H9 (cell line): ENCODE measurements at places on chromosomes 6 and 20. TPM values are rescaled to one million over a fixed set of nuclear protein-coding genes. Genes with fewer than 3 reads are reported as not detected.
A peak's percentile ranks its signal among the peaks of the same experiment; 100 is the strongest.

GRCh38 chr20:24966317-24967012 is 17.4 kb downstream of the CST7 start:
- H3K27ac ChIP-seq = no peak overlapping the region
- no peaks in the 10 kb centered on the region for H3K27me3 ChIP-seq
- no peak overlapping the region for H3K4me3 ChIP-seq
- H3K36me3 ChIP-seq = peaks cover 34% of the 10 kb centered on the region; the same call in 2 of the 3 replicates
- no peaks in the 10 kb centered on the region for H3K4me1 ChIP-seq
- peak; percentile 6 for DNase-seq

FNDC11 gene
- 2.5 and 2.7 TPM in 2 replicates for total RNA-seq

- no peaks in the 10 kb centered on the region for H3K36me3 ChIP-seq
- no peak for DNase-seq
- peak overlapping the region; percentile 81 for H3K4me3 ChIP-seq
- H3K4me1 ChIP-seq = peaks cover 2% of the 10 kb centered on the region; the same call in 1 of the 2 replicates
Measured at GRCh38 chr6:56956491-56956890, 1.6 kb downstream of the BEND6 start.

DNA sequence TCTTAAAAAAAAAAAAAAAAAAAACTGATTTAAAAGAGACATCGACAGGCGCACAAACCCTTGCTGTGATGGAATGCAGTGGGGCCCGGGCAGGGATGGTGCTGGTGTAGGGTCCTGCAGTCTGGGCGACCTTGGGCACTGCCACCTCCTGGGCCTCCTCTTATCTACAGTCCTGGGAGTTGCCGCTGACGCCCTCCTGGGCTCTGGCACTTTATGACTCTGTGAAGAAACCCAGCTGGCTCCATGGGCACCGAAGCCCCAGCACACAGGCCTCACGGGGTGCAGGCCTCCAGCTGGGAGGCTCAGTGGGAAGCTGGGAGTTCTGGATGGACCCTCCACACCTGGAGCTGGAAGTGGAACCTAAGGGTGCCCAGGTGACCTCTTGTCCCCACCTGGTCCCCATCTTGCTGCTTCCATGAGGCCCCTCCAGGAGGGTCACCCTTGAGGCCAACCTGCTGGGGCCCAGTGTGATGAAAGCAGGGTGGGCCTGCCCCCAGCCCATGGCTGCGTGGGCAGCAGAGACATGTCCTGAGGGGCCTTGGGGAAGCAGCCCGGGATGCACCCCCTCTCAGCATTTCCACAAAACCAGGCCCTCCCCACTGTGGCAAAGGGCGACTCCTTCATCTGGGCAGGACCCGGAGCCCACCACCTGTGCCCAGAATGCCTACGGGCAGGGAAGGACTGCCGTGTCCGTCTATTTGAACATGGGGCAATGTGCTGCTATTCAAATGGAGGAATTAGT is 104.9 kb downstream of the ASXL1 start:
- no peak for DNase-seq
- no peak overlapping the region for H3K4me3 ChIP-seq
- no peak overlapping the region for H3K27ac ChIP-seq
- no peaks in the 10 kb centered on the region for H3K4me1 ChIP-seq

GRCh38 chr6:15504040-15504495 is 158.8 kb downstream of the DTNBP1 start:
- no peak overlapping the region for H3K27ac ChIP-seq
- H3K4me1 ChIP-seq = no peaks in the 10 kb centered on the region; the same call in 1 of the 2 replicates
- H3K4me3 ChIP-seq = no peak overlapping the region
- peaks cover 98% of the 10 kb centered on the region for H3K36me3 ChIP-seq
- H3K27me3 ChIP-seq = no peaks in the 10 kb centered on the region

DNA sequence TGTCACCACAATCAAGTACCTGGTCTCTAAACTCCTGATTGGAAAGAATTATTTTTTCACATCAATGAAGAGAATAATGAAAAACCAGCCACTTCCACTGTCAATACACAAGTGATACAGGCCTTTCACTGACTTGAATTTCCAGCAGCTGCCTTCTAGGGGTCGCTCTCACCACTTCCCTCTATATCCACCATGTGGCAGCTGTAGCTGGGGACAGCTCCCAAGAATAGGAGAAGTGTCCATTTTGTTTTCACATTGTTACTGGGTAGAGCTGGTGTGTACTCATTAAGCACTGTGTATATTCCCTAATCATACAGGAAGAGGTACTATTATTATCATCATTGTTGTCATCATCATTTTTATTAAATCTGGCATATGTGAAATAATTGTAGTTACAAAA is 438.4 kb upstream of the SPTLC3 start:
- no peaks in the 10 kb centered on the region for H3K4me1 ChIP-seq
- no peak overlapping the region for H3K27ac ChIP-seq
- H3K27me3 ChIP-seq = no peaks in the 10 kb centered on the region
- H3K36me3 ChIP-seq = no peaks in the 10 kb centered on the region
- DNase-seq = peak; percentile 81

GRCh38 chr6:37587866-37588734 is 88.4 kb upstream of the CCDC167 start:
- no peak overlapping the region for H3K27ac ChIP-seq
- H3K36me3 ChIP-seq = no peaks in the 10 kb centered on the region
- DNase-seq = no peak
- no peaks in the 10 kb centered on the region for H3K4me1 ChIP-seq
- H3K4me3 ChIP-seq = no peak overlapping the region

GRCh38 chr6:26629359-26629758 is 30.2 kb downstream of the ZNF322 start:
- DNase-seq = no peak
- H3K27ac ChIP-seq = no peak overlapping the region
- no peak overlapping the region for H3K4me3 ChIP-seq
- H3K36me3 ChIP-seq = no peaks in the 10 kb centered on the region
- H3K27me3 ChIP-seq = no peaks in the 10 kb centered on the region

C6orf47 gene
- 18.4 and 19.0 TPM in 2 replicates for total RNA-seq

DNA sequence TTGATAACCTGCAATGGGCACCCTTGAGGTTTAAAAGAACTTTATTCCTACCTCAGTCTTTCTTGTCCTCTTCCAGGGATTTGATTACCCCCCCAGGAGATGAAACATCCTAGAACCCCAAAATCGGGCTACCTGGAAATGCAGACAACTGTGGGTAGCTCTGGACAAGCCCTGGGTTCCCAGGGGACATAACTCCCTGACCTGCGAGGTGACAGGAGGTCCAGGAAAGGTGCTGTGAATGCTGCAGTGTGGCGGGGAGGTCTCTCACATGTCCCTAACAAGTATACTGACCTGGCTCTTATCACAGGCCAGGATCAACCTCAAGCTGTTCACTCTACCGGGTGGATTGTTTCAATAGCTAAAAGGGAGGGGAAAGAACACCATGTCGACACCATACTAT is 11.6 kb downstream of the JAG1 start:
- peak; percentile 6 for DNase-seq
- H3K27ac ChIP-seq = no peak overlapping the region
- H3K4me1 ChIP-seq = peaks cover 32% of the 10 kb centered on the region
- H3K4me3 ChIP-seq = no peak overlapping the region

RAD21L1 gene
- total RNA-seq = not detected in 2 replicates

SLC32A1 gene
- total RNA-seq = 0.24 and 0.33 TPM in 2 replicates

DNA sequence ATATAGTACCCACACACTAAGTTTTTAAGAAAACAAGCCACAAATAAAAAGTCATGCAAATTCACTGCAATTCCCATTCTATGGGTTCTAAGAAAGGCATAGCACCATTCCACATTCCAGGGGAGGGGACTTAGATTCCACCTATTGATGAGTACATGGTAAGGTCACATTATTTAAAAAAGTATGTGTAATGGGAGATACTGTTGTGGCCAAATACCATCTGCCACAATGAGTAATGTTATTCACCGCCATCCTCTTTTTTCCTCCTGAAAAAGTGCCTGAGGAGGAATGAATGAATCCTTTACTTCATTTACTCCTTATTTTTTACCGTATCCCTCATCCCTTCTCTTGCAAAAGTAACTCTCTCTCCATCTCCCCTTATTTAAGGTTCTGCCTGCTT is 27.0 kb upstream of the ADGRF1 start:
- no peak for DNase-seq
- H3K36me3 ChIP-seq = peaks cover 6% of the 10 kb centered on the region
- no peaks in the 10 kb centered on the region for H3K4me1 ChIP-seq
- no peak overlapping the region for H3K4me3 ChIP-seq
